ENCODE measurements at places on chromosomes 1 and 21.

- DNase-seq, result no peak
These were observed 16.4 kb downstream of the RNF220 start for GRCh38 chr1:44421446-44421884.

GRCh38 chr1:111717450-111717849 lies 21.7 kb downstream of the INKA2 start:
- DNase-seq, result no peak

DNA sequence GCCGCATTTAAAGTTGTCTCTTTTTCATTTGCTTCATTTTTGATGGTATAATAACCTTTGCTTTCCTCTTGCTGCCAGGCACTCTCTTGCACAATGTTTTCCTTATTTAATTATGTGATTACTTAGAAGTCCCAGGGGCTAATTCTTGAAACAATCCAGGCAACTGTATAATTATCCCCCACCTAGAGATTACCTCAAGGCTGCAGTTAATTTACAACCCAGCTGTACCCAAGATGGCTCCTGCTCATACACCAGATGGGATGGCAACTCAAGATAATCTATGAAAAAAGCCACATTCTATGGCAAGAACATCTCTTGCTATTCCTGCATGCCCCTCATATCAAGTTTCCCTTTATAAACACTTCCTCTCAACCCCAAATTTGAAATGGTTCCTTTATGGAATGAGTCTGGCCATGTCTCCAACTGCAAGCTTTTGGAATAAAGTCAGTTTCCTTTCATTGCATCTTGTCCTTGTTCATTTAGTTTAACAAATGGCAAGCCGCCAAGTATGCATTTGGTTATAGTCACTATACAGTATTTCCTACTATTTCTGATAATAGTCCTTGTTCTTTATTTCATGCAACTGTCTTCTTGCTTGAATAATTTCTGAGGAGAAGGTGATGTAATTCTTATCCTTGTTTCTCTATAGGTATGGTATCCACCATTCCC lies 1042.6 kb downstream of the PLA2G4A start:
- no peak for DNase-seq

- no peak for DNase-seq
These were observed 73.1 kb upstream of the GJB5 start for GRCh38 chr1:34681480-34682451.

GRCh38 chr1:150807249-150808023 lies 624 bp downstream of the CTSK start:
- no peak for DNase-seq

DNA sequence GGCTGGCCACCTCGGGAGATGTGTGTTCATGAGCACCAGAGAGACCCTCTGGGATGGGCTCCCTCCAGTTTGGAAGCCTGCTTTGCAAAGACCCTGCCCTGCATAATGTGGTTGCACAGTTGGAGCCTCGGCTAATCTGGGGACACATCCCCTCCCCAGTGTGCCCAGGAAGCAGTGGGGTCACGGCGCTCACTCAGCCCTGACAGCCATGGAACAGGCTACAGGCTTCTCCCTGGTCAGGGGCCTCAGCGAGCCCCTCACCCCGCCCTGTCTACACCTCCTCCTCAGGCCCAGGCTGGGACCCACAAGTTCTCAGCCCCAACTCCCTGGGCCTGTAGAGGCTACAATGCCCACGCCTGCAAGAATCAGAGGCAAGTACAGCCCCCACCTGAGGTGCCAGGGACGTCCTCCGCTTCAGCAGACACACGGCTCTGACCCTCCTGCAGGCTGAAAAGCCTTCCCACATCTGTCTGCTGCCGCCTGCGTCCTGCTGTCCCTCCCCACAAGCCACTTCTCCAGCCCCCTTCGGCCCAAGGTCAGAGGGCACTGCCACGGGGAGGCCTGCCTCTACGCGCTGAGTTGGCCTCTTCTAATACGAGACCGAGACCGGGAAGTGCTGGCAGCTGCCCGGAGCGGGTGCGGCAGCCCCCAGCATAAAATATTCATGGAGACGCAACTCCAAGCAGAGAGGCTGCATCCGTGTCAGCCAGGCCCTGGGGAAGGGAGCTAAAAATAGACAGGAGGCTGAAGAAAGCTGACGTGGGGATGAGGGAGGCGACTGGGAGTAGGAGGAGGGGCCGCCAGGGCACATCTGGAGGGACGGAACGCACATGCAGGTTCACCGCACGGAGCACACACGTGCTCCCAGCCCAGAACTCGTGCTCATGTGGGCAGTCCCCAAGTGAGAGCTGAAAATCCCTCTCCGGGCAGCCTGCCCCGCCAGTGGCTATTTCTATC lies 15.2 kb upstream of the GPR153 start:
- no peak for DNase-seq

- no peak for DNase-seq
These were observed 136.0 kb downstream of the HLX start for GRCh38 chr1:221015159-221015790.

- DNase-seq, result peak; percentile 43
These were observed 39.8 kb upstream of the ZC3H12A start for GRCh38 chr1:37434292-37435225.

DNA sequence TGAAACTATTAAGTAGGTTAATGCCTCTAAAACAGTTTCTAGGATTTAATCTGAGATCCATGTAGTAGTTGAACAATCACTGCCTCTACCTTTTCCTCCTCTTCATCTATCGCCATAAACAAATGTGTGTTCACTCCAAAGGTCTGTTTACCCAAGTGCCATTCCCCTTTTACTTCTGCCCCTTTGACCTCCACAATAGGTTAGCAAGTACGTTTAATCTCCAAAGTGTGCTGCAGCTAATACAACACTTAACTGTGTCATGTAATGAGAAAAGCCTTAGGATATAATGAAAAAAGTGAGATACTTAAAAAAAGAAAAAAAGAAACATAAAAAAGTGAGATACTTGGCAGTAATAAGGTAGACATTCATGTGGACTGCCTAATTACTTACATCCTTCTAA lies 28.2 kb downstream of the GPBP1L1 start:
- no peak for DNase-seq

- no peak for DNase-seq
These were observed 41.7 kb upstream of the IFFO2 start for GRCh38 chr1:18998016-18998724.

DNA sequence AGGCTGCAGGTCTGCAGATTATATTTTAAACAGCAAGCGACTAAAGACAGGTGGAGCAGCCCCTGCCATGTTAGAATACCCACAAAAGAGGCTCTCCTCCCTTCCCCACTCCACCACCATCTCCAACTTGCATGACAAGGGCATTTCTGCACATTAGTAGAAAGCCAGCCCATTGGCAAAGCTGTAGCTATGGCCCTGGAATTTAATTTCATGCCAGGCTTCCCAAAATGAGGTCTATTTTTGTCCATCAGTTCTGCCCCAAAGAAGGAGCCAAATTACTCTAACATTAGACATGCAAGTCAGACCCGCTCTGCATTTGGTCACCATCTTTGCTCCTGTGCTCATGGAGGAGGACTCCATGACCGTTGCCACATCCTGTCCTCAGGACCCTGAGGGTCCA lies 115.2 kb downstream of the LAMC2 start:
- no peak for DNase-seq

GRCh38 chr1:24878775-24879742 lies 51.0 kb downstream of the RUNX3 start:
- no peak for DNase-seq

GRCh38 chr1:237098541-237098940 lies 56.6 kb downstream of the RYR2 start:
- no peak for DNase-seq

GRCh38 chr1:166089804-166090203 lies 77.0 kb downstream of the FAM78B start:
- DNase-seq, result no peak

DNA sequence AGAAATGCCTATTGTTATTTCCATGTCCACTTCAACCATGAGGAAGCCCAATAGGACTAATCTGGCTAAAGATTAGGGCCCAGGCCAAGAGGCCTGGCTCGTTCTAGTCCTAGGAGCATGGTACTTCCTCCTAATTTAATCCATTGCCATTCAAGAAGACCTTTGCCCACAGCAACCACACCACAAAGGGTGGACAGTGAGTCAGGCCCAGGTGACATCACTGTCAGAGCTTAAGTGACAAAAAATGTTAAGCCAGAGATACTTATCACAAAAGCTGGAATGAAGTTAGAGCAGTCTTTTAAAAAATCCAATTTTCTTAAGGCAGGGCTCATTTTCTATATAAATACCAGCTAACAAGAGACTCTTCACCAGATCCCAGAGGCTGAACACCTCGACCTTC lies at the start of gene SPRR3:
SPRR3 (plus strand) TSS at position 368 of the 400 bp plus-strand sequence. CDS start 1,272 bp downstream, outside the sequence.
- DNase-seq, result no peak

DNA sequence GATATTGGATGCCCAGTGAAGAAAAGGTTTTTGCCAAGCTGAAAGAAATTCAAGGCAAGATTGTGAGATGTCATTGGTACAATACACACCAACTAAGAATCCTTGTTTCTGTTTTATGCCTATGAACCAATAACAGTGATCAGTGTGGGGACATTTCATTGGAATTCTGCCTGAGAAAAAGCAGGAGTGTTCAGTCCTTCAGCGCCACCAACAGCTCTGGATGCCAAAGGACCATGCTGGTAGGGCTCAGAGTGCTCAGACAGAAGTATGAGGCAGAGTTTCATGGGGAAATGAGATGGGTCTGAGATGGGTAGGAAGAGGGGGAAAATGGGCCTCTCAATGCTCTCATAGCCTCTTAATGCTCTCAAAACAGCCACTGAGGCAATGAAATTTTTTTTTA lies 56.5 kb downstream of the GABPA start:
- no peak for DNase-seq

- no peak for DNase-seq
These were observed 53.2 kb downstream of the NCAM2 start for GRCh38 chr21:21051109-21052055.

DNA sequence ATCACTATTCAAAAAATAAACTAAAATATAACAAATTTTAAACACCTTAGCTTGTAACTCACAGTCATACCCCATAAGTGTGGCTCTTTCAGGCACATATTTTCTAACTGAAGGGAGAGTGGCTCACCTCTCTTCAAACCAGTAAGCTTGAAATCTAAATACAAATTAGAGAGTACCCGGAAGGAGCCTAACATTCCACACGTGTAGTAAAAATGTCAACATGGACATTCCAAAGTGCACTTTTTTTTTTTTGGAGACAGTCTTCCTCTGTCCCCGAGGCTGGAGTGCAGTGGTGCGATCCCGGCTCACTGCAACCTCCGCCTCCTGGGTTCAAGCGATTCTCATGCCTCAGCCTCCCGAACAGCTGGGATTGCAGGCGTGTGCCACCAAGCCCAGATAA lies 275.6 kb upstream of the ADGRL2 start:
- DNase-seq, result no peak

DNA sequence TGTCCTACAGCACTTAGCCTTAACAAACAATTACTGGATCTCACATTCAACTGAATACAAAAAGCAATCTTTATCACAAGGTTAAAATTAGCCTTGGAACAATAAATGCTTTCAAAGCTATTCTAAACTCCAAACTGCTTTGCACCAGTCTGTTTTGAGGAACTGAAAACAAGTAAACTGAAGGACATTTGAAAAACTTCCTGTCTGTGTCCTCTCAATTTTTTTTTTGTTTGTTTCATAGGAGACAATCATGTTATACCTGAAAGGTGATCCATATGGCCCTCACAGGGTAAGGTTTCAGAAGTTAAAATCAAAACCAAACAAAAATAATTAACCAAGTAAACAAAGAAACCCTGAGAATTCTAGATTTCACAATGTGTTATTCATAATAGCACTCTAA lies 459.1 kb downstream of the DPYD start:
- no peak for DNase-seq

- DNase-seq, result no peak
These were observed 153.5 kb downstream of the PLXNA2 start for GRCh38 chr1:208090388-208091301.

DNA sequence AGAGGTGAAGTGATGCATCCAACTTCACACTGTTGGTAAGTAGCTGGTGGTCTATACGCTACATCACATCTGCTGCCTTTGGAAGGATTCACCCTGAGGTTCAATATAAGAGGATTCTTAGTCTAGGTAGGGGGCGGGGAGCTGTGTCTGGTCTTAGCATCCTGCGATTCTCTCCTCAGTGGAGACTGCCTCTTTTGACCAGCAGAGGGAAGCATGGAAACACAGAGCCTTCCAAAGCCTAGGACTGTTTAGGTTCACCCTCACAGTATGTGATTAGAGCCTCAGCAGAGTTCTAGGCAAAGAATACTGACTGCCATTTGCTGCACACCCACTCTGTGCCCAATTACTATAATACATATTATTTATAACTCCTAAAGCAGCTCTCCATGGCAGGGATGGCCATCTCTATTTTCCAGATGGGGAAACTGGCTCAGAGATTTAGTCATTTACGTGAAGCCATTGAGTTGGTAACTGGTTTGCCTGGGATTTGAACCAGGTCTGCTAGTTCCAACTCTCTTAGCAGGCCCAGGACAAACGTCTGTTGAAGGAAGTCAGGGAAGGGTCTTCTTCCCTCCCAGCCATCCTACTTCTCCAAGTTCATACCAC lies 28.9 kb upstream of the EFCAB14 start:
- no peak for DNase-seq

GRCh38 chr1:30911059-30911954 lies 2.7 kb upstream of the SDC3 start:
- no peak for DNase-seq

DNA sequence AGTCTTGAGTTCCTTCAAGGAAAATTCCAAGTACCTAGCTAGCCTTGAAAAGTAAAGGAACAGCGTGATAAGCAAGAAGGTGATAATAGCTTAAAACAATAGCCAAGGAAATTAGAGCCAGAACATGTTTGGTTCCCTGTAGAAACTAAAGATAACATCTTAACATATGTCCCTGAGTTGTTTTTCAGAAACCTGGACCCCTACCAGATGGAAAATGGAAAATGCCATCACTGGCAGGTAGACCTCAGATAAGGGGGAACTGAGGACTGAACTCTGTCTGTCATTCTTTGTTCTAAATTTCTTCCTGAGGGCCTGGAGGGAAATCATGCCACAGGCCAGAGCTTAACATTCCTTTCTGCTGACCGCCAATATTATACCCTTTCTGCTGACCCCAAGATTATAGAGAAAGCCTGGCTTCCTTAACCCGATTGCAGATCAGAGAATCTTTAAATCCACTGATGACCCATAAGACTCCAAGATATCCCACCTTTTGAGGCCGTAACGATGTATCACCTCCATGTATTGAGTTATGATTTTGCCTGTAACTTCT lies 23.4 kb downstream of the CNIH3 start:
- DNase-seq, result no peak

DNA sequence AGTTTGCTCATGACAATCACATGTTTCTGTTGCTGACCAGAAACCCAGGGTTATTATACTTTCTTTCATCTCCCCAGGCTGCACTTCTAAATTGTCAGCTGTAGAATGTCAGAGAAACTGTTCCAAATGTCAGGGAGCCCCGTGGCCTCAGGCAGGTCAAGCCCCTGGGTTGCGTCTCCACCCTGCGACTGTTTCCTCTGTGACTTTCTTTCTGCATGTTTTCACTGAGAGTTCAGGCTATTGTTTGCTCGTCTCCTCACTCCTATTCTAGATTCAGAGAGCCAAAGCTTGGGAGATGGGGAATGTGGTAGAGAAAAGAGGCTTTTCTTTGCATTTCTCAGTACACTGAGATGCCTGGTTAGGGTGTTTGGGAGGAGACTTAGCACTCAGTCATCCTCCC lies 97.4 kb downstream of the CENPF start:
- DNase-seq, result no peak

Data from stimulated activated CD8-positive, alpha-beta memory T cell treated with anti-CD3 and anti-CD28 coated beads, Interleukin-12 subunit alpha, Interleukin-12 subunit beta, amount 100 ng/mL, for 4 hours (primary cell).